ENCODE measurements at places on chromosomes 1 and 21. TPM values are rescaled to one million over a fixed set of nuclear protein-coding genes. Genes with fewer than 3 reads are reported as not detected.

Gene NUF2
- 1.8 TPM for total RNA-seq

DNA sequence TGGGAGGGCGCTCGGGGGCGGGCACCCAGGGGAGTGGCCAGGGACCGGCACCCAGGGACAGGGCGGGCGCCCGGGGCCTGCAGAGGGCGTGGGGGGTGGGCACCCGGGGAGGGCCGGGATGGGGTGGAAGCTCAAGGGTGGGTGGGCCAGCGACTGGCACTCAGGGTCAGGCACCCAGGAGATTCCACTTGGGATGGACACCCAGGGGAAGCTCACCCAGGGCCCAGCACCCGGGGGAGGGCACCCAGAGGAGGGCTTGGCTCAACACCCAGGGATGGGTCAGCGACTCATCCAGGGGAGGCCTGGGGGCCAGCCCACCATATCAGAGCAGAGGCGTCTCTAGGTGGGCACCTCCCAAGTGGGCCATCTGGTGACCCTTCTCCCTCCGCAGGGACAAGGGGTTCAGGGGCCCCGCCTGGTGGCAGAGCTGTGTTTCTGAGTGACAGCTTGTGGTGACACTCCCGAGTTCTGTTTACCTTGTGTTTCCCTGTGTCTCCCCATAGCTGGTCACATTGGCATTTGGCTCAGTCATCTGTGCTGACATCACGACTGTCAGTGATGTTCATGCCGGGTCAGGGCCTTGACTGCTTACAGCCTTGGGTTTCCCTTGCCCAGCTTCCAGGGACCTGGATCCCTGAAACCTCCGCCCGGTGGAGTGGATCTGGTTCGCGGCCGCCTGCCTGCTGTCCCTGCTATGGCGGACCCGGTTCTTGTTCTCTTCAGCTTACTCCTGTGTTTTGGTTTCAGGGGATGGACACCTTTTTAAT lies 749 bp downstream of the IBA57 start:
- peak; percentile 100 for DNase-seq

DNA sequence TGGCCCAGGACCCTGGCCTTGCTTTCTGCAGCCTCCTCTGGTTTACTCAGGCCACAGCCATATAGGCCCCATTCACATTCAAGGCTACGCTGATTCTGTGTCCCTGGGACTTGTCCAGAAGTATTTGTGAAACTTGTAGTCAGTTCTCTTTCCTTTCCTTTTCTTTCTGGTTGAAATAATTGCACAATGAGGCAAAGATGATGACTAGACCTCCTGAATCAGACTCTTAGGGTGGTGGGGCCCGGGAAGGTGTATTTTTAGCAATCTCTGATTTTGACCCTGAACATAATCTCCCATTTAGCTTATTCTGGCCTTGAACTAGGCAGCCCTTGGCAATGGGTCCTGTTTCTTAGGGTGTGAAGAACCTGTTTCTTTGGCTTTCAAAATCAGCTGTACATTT lies 39.9 kb downstream of the STUM start:
- DNase-seq: no peak

DNA sequence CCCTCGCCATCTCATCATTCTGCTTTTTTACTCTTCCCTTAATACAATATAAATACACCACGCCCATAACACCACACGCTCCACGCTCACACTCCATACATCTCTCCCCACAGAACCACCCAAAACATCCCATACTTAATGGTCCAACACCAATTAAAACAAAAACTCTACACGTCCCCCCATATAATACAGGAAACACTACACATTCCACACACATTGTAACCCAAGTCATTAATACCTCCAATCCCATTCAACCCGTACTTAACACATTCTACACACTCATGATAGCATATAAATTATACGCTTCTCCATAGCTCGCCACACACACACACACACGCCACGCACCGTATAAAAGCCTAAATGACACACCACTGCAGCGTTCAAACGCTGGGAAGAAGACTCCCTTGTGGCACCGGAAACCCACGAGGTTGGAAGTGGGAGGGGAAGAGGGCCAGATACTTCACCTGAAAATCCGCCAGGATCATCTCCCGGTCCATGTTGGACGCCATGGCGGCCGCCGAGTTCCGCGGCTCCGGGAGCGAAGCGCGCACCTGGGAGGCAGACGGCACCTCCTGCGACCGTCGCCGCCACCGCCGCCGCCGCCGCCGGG lies 659 bp downstream of the FAF1 start:
- peak; percentile 85 for DNase-seq

GRCh38 chr1:61332796-61333195 lies 250.4 kb downstream of the NFIA start:
- no peak for DNase-seq

GRCh38 chr1:80882553-80882952 lies 918.2 kb upstream of the ADGRL2 start:
- DNase-seq: no peak

DNA sequence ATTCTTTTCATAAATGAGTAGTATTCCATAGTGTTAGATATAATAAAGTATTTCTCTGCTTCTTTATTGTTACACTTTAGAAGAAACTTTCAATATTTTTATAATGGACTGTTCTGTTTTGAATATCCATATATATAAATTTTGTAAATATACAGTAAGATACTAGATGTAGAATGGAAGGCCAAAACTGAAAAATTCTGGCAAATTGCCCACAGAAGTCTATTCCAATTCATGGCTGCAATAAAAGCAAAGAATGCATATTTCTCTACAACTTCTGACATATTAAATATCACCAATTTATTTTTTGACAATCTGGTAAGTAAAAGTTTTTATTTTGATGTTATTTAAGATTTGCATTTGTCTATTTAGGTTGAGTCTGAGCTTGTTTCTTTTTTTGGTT lies 532.5 kb downstream of the NCAM2 start:
- DNase-seq: no peak

Gene SLC30A2
- total RNA-seq: not detected

Gene C1orf115
- total RNA-seq: 0.36 TPM

- DNase-seq: no peak
Measured at GRCh38 chr21:36780861-36781260, 81.9 kb downstream of the SIM2 start.

GRCh38 chr1:2496087-2496622 lies 20.1 kb downstream of the PLCH2 start:
- DNase-seq: no peak

GRCh38 chr1:160047111-160047991 lies 15.6 kb upstream of the PIGM start:
- DNase-seq: no peak

DNA sequence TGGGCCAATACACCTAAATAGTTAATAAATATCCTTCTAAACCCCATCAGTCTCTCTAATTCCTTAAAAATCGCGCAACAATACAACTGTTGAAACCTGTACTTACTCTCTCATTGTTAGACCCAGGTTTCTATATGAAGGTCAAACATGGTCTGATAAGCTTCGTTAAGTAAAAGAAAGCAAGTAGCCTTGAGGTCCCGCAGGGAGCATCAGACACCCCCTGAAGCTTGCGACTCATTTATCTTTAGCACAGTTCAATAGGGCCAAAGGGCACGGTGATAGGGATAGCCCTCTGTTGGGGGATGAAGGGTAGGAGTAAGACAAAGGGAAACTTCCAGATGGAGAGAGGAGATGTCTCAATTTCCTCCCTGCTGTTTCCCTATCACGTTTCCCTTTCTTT lies 27.3 kb upstream of the THEM4 start:
- no peak for DNase-seq

Gene RAB3B
- 14.5 TPM for total RNA-seq

DNA sequence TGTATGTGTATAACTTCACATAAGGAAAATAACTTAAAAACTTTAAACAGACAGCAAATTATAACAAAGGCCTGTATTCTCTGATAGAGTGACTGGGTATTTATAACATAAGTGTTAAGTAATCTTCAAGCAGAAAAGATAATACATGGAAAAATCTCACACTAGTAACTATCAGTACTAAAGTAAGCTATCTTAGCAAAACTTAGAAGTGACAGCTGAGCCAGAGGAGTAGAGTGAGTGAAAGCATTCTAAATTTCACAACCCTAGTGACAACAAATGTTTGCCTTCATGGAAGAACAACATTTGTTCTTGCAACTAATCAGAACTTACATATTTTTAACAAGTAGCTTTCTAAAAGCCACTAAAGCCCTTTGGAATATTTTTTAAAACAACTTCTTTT lies 74.5 kb upstream of the B3GALT2 start:
- peak; percentile 25 for DNase-seq

- peak; percentile 51 for DNase-seq
Measured at GRCh38 chr21:25283720-25284119, 323.6 kb downstream of the MRPL39 start.

- no peak for DNase-seq
Measured at GRCh38 chr1:11196945-11197344, 7.8 kb downstream of the ANGPTL7 start.

- DNase-seq: no peak
Measured at GRCh38 chr1:198922638-198923430, 284.0 kb downstream of the PTPRC start.

DNA sequence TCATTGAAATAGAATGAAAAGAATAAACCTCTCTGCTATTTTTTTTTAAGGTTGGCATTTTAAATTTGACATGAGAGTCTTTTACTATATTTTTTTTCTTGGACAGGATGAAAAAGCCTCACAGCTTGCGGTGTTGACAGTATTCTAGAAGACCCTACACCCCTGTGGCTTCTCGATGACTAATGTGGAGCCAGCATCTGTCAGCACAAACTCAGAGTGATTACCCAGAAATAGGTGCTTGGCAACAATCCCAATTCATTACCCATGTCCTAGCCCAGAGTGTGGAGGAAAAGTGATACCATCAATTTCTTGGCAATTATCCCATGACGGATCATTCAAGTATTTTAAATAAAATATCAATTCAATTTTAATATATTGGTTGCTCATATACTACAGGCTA lies 186.8 kb upstream of the MAP1LC3C start:
- no peak for DNase-seq

DNA sequence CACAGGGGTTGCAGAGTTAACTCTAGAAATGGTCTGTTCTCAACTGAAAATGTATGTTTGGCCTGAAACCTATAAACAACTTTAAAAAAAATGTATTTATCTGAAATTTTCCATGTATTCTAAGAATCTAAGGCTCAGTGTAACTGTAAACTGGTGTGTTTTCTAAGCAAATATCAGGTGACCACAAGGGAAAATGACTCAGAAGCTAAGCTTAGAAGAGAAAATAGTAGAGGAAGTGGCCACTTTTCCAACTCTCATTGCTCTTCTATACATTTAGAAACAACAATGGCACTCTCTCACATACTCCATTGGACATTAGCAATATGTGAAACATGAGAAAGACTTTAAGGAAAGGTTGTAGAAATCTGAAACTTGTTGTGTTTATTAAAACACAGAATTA lies 7.5 kb downstream of the TNFSF18 start:
- no peak for DNase-seq

Gene PLEKHG5
- total RNA-seq: 11.2 TPM

Gene PANK4
- 15.2 TPM for total RNA-seq

Gene SLAMF6
- total RNA-seq: not detected

Gene PTGER3
- total RNA-seq: not detected

- DNase-seq: peak; percentile 45
Measured at GRCh38 chr21:44003307-44003966, 8.7 kb upstream of the TRAPPC10 start.

GRCh38 chr21:34129039-34129891 lies 55.9 kb downstream of the MRPS6 start:
- peak; percentile 78 for DNase-seq

GRCh38 chr21:32329331-32329730 lies 30.7 kb downstream of the MRAP start:
- no peak for DNase-seq

GRCh38 chr1:22457345-22457744 lies 5.7 kb downstream of the ZBTB40 start:
- DNase-seq: no peak

GRCh38 chr1:41714638-41715389 lies 203.9 kb downstream of the HIVEP3 start:
- peak; percentile 61 for DNase-seq

- DNase-seq: no peak
Measured at GRCh38 chr1:31029026-31029425, 36.5 kb downstream of the PUM1 start.

DNA sequence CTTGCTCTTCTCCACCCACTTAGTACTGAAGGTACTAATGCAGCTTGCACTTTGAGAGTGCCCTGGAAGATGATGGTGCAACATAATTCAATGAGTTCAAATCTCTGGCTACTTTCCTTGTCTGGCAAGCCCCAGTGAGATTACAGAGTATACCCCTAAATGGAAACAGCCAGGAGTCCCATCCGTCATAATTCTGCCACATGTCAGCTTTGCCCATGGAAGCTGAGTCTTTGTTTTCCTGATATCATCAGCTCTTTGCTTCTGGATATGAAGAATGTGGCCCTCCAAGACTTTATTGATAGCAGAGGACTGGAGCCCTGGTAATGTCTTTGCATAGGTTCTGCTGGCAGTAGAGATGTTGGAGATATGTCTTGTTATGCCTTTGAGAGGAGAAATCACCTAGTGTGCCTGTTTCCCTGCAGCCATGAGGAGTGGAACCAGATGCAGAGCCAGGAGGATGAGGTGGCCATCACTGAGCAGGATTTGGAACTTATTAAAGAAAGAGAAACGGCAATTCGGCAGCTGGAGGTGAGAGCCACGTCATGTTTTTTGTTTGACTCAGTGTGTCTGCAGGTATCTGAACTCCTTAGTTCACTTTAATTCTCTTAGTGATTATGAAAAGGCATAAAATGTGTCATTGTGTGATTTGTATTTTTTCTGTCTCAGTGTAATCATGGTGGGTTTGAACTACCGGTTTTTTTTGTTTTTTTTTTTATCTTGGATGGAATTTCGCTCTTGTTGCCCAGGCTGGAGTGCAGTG lies 18.7 kb upstream of the PPP1R8 start:
- no peak for DNase-seq

Gene ARTN
- not detected for total RNA-seq

GRCh38 chr1:12015001-12015491 lies 4.3 kb upstream of the MIIP start:
- DNase-seq: no peak

DNA sequence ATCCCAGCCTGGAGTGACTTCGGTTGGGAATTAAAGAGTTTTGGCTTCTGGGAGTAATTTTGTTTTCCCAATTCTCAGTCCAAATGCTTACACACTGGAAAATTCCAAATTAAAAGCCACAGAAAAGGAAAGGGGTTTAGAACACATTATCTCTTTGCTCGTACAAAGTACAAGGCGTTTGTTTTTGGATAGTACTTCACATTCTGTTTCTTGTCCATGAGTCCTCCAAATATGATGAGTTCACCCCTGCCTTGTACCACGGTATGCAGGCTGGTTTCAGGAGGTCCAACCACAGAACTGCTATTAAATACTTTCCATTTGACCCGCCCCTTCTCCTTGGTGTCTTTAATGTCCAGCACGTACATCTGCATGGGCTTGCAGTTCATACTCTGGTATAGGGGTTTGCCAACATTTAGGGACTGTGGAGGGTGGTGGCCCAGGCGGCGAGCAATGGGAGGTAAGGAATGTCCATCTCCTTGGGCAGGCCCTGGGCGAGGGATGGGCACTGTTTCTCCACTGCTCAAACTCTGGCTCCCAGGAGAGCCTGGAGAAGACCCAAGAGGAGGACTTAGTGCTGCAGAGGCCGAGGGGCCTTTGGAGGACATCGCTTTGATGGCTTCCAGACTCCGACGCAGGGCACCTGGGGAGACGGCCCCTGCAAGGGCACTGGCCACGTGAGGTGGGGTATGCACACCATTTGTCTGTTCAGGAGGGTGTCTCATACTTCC lies 13.7 kb upstream of the CPLANE2 start:
- no peak for DNase-seq
